ENCODE measurements at places on chromosomes 4 and X.

DNA sequence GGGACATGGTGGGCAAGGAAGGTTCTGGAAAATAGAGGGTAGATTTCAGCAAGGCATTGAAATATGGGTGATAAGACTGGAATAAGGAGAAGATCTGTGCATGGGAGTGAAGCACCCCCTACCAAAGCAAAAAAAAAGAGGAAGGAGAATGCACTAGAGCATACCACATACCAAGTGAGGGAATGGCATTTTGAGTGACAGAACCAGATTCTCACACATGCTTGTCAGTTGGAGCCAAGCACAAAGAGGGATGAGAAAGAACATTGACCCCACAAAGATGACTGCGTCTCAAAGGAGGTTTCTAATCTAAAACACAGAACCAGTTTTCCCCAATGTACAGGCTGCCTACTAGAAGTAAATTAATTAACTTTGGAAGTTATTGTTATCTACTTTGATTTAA is 140.3 kb upstream of the SMAD1 start:
- DNase-seq = no peak

DNA sequence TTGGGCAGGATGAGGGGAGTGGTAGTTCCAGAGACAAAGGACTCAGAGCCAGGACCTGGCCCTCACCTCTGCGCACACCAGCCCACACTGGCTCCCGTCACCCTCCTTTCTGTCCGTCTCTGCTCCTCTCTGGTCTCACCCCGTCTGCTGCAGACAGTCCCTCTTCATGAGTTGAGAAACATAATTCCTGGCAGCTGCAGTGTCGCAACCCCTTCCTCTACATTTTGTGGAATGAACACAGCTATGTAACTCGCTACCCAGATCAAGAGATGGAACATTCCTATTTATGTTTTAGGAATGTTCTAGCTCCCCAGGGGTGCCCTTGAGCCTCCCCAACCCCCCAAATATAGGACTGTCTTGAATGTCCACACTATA is 59.3 kb downstream of the SHROOM2 start:
- no peak for DNase-seq

DNA sequence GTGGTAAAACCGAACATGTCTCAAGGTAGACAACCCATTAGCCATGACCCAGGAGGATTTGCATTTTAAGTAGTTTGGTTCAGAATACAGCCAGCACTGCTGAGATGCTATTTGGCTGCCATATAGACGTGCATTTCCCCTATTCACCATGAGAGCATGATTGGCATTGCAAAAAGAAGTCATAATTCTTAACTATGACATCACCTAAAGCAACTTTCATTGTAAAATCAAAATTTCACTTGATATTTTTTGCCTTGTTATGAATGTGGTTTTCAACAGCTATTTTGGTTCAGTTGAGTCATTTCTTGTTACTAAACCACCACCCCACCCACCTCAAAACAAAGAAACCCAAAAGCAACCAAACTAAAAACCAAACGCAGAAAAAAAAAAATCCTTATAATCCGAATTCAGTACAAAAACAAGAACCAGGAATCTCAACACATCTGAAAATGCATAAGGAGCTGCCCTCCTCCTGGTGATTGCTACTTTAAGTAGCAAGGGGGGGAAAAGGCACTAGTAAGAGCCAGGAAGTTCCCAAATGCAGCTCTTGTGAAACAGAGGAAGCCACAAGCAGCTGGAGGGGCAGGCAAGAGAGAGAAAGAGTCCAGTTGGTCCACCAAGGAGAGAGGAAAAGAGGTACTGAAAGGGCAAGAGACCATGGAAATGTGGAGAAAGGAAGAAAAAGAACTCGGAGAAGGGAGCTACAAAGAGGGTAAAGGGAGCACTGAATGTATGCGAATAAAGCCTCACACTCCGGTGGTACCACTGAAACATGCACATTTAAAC is 3.1 kb downstream of the SLITRK4 start:
- DNase-seq = no peak

GRCh38 chr4:82776925-82777542 is 21.6 kb downstream of the SCD5 start:
- DNase-seq = no peak

GRCh38 chrX:108000751-108001150 is 18.6 kb upstream of the TEX13B start:
- no peak for DNase-seq

Data from GM04504 (cell line).